IMR-90 (cell line): ENCODE measurements at places on chromosomes 13 and 19. TPM values are rescaled to one million over a fixed set of nuclear protein-coding genes. Genes with fewer than 3 reads are reported as not detected.

ZNF497 gene
- total RNA-seq, result 0.18 and 0.56 TPM in 2 replicates

TEKTIP1 gene
- not detected in 2 replicates for total RNA-seq

PEAK3 gene
- under 0.01 TPM in 1 of 2 replicates, not detected in the other for total RNA-seq

ZNF442 gene
- 3.6 and 4.4 TPM in 2 replicates for total RNA-seq

DNA sequence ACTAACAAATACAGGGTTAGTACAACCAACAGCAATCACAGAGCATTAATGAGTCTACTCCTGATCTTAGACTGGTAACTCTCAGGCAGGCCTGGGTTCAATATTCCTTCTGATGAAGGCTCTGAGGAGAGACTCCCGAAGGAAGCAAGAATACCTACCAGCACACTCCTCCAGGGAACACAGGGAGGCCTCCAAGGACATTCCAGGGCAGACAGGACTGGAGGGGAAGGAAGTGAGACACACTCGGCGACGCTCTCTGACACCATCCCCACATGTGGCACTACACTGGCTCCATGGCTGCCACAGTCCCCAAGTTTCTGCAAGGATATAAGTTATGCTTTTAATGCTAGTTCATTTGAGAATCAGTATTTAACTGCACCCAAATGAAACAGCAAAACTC, 20.1 kb downstream of the THSD1 start:
- no peaks in the 10 kb centered on the region for H3K4me1 ChIP-seq
- H3K4me3 ChIP-seq, result no peak overlapping the region
- H3K27ac ChIP-seq, result no peak overlapping the region
- no peaks in the 10 kb centered on the region for H3K36me3 ChIP-seq

- H3K4me3 ChIP-seq, result no peak overlapping the region
- H3K36me3 ChIP-seq, result no peaks in the 10 kb centered on the region
- no peaks in the 10 kb centered on the region for H3K4me1 ChIP-seq
Measured at GRCh38 chr13:96982672-96983071, 11.6 kb downstream of the OXGR1 start.

DNA sequence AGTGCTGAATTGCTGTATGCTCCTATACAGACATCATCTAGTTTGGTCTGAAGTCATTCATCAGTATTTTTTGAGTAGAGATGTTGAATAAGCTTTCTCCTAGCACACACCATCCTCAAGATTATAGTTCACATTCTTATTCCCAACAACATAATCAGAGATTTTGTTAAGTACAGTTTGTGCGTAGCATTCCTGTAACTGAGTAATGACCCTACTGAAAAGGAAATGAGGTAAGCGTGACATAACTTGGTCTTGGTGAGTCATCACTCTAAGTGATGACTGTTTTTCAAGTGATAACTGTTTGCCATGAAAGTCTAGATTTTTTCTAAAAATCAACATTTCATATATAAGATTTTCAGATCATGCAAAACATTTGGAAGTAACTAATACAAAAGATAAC, 18.5 kb upstream of the FAM216B start:
- H3K27me3 ChIP-seq, result no peaks in the 10 kb centered on the region
- no peaks in the 10 kb centered on the region for H3K36me3 ChIP-seq
- H3K27ac ChIP-seq, result no peak overlapping the region
- DNase-seq, result peak; percentile 98

DNA sequence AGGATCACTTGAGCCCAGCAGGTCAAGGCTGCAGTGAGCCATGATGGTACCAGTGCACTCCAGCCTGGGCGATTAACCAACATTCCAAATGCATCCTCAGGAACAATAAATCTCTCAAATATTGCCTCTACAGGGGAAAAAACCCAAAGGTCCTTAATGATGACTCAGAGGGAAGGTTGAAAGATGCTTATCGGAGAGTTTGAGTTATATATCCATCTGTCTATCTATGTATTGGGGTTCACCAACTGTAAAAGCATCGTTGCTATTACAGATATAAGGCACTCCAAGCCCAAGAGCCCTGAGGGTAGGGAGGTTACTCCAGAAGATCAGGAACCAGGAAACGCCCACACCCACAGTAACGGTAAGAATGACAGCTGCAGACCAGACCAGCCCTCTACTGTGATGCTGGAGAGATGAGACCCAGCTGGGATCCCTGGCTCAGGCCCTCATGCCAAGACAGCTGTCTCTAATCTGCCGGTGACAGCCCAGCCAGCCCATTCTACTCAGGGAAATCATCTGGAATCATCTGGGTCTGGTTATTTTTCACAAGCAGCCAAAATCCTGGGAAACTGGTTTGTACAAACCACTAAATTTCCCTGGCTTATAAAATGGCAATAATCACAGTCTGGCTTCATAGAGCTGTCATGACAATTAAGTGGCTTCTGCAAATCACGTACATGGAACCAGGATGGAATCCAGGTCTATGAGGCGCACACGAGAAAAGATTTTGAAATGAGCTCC, 23.8 kb downstream of the TEX101 start:
- H3K27me3 ChIP-seq, result 0 out of 2 replicates have a peak, but pooled peaks cover 2% of the 10 kb centered on the region
- peaks cover 3% of the 10 kb centered on the region; the same call in 1 of the 2 replicates for H3K4me1 ChIP-seq
- no peaks in the 10 kb centered on the region for H3K36me3 ChIP-seq
- no peak overlapping the region for H3K4me3 ChIP-seq

GRCh38 chr13:28622286-28622685, 36.6 kb upstream of the POMP start:
- H3K36me3 ChIP-seq, result no peaks in the 10 kb centered on the region
- peaks cover 13% of the 10 kb centered on the region for H3K4me1 ChIP-seq
- no peak overlapping the region for H3K4me3 ChIP-seq
- H3K27me3 ChIP-seq, result no peaks in the 10 kb centered on the region
- no peak for DNase-seq
- H3K27ac ChIP-seq, result no peak overlapping the region

DNA sequence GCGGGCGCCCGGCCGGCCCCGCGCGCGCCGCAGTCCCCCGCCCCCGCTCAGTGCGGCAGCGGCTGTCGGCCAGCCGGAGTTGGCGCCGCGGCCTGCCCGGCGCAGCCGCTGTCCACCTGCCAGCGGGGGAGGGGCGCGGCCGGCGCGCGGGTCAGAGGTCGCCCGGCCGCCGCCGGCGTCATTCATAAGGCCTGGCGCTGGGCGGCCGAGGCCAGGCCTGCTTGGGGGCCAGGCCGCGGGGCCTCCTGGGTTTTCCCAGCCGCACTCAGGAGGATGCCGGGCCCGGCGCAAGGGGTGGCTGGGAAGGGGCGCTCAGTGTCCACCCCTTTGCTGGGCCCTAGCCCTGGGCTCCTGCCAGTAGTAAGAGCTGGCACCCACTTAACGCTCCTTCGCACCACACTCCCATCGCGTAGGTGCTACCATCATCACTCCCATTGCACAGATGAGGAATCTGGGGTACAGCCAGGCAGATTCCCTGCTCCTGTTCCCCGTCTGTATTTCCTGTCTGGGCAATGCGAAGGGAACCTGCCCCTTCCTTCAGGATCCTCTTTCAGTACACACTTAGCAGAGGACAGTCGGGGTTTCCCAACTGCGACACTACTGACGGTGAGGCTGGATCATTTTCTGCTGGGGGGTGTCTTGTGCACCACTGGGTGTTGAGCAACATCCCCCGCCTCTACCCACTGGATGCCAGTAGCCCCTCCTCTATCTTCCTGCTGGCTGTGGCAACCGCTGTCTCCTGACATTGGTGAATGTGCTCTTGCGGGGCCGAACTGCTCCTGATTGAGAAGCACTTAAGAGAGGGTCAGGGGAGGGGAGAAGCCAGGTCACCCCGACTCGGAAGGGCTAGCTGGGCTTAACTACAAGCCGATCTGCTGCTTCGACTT, 846 bp upstream of the PRKACA start:
- H3K4me3 ChIP-seq, result peak overlapping the region; percentile 33
- H3K27ac ChIP-seq, result peak overlapping the region; percentile 83
- no peaks in the 10 kb centered on the region for H3K27me3 ChIP-seq
- no peaks in the 10 kb centered on the region for H3K36me3 ChIP-seq
- peak; percentile 75 for DNase-seq
